ENCODE measurements at places on chromosomes 11 and 22.

DNA sequence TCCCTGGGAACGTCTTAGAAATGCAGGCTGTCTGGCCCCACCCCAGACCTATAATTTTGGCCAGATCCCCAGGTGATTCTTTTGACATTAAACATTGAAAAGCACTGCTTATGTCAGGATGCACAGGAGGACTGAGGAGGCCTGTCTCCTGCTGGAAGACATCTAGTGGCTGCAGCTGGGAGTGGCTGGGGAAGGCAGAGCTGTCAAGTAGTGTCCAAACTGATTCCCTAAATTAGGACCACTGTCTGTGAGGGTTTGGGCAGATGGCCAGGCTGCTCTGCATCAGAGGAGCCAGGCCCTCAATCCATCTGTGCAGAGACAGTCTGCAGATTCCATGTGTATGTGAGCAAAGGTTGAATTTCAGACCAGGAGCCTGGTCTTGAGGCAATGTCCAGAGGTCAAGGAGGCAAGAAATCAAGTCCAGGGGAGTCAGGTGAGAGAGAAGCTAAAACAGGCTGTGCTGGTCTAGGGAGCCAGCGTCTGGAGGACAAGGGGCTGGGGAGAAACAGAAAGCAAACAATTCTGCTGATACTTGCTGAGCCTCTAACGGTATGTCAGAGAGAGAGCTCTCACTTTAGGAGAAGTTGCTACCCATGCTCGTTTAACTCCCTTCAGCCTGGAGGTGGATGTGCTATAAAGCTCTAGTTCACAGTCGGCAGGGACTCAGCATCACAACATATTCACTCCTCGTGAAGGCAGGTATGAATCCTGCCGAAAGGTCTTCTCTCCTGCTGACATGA is 15.3 kb upstream of the SYTL2 start:
- peak; percentile 29 for DNase-seq

DNA sequence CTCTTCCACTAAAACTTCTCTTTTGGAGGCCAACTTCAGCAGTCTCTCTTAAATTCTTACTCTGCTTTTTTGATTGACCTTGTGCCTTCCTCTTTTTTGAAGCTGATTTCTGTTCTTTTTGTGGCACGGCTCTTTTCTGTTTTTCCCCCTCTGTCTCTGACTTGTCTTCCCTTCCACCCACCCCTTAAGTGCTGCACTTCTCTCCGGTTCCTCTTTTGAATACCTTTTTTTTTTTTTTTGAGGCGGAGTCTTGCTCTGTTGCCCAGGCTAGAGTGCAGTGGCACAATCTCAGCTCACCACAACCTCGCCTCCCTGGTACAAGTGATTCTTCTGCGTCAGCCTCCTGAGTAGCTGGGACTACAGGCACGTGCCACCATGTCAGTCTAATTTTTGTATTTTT is 211.9 kb downstream of the BLID start:
- DNase-seq, result no peak

DNA sequence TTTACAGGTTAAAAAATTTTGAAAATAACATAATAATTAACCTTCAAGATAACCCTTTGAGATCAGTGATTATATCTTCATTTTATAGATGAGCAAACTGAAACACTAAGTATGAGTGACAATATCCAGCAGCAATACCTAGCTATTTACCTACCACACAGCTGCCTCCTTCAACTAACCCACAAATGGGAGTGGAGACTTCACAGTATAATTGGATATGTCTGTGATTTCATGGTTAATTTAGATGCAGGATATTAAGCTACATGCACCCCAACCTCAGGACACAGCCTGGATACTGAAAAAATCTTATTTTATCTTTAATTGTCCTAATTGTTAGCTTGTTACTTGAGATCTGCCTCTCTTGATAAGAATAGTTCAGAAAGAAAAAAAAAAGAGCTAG is 297.2 kb upstream of the ANO5 start:
- DNase-seq, result no peak

GRCh38 chr11:6587360-6587953 is 16.0 kb downstream of the RRP8 start:
- DNase-seq, result no peak

GRCh38 chr11:68978931-68979594 is 1.7 kb downstream of the MRGPRD start:
- no peak for DNase-seq

DNA sequence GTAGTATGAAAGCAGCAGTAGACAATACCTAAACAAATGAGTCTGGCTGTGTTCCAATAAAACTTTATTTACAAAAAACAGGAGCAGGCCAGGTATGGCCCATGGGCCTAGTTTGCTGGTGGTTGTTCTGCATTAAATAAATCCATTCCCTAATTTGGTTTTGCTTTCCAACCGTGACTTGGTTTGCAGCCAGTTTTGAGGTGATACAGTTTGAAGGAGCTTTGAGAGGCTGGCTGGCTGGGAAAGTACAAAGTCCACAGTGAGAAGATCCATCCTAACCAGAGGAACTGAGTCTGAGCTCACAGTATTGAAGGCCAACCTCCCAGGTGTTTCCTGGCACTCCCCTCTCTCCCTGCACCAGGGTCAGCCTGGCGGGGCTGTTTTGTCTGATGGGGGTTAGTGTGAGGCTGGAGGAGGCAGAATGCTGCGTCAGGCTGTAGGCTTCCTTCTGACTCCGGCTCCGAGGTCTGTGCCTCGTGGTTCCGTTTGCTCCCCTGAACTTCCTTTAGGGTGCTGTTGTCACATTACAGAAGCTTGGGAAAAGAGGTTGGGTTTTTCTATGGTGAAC is 129.5 kb downstream of the MICAL2 start:
- no peak for DNase-seq

GRCh38 chr11:81241672-81242275 is 1491.9 kb downstream of the FAM181B start:
- DNase-seq, result peak; percentile 25

DNA sequence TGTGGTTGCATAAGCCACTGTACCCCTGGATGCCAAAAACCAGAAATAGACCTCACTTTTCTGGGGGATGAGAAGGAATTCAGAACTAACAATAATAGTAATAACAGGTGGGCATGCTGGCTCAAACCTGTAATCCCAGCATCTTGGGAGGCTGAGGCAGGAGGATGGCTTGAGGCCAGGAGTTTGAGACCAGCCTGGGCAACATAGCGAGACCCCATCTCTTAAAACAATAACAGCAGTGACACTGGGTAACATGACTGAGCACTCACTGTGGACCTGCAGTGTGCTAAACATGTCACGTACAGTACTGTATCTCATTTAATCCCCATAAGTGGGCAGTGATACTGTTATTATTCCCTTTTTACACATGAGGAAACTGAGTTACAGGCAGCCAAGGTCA is 10.0 kb downstream of the FLRT1 start:
- no peak for DNase-seq

DNA sequence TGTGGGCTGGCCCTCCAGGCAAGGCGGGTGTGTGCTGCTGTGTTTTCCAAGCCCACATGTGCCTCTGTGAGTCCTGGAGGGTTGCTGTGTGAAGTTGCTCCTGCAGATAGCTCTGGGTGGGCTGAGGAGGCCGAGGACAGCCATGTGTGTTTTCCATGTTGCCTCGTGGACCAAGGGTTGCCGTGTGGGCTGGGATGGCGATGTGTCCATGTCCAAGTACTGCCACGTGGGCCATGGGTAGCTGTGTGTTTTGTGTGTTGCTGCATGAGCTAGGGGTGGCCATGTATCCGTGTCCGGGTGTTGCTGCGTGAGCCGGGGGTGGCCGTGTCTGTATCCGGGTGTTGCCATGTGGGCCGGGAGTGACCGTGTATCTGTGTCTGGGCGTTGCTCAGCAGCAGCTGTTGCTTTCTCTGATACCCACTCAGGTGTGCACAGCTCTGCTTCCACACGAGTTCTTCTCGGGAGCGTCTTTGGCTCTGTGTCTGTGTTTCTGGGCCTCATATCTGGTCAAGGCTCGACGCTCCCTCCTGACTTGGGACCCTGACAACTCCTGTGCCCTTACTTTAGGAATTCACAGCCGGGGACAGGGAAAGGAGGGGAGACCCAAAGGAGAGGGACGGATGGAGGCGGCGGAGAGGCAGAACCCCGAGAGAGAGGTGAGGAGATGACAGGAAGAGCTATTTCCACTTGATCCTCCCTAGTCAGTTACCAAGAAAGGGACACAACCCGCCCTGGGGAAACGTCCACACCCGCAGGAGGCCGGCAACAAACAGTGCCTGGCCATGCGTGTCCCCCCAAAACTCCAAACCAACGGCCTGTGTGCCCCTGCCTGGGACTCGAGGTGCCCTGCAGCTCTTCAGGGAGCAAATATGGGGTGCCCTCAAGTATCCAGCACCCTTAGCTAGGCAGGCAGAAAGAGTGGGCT is 83.1 kb downstream of the PHF21B start:
- no peak for DNase-seq
